Activated T-cell treated with anti-CD3 and anti-CD28 coated beads for 24 hours (primary cell): ENCODE measurements at places on chromosomes 2 and 18.

DNA sequence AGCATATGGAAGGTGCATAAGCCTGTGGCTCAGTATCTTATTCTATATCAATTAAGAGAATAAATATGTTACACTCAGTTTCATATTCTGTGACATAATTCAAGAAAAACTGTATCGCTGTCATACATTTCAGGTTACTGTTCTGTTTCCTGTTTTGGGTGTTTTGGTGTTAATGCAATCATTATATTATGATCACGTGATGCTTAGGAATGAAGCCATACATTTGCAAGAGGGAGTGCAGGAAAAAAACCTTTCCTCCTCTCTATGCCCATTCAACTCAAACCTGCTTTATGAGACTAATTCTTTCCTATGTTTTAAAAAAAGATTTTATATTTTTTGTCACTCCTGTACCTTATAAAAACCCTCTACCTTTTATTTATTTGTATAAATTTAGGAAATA is 120.8 kb upstream of the DDX18 start:
- DNase-seq, result no peak

GRCh38 chr2:143246815-143247744 is 117.9 kb downstream of the ARHGAP15 start:
- no peak for DNase-seq

- DNase-seq, result no peak
These were observed 101.5 kb downstream of the MAP2 start for GRCh38 chr2:209525331-209525730.

DNA sequence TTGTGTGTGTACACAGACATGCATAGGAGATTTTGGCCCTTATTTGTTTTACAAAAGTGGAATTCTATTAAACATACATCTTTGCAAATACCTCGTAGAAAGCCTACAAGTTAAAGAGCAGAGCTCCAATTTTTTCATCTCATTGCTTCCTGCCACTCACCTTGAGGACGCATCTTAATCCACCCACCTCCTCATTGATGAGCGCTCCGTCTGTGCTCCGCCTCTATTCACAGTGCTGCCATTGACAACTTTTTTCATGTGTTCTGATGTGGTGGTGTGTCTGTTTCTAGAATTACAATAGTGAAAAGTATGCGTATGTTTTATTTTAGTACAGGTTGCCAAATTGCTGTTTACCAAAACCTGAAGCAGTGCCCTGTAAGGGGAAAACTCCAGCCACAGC is 36.3 kb downstream of the NEURL3 start:
- DNase-seq, result no peak

- no peak for DNase-seq
These were observed 513.4 kb downstream of the TNS1 start for GRCh38 chr2:217489145-217489960.

GRCh38 chr2:208501206-208501605 is 94.6 kb downstream of the PTH2R start:
- no peak for DNase-seq

DNA sequence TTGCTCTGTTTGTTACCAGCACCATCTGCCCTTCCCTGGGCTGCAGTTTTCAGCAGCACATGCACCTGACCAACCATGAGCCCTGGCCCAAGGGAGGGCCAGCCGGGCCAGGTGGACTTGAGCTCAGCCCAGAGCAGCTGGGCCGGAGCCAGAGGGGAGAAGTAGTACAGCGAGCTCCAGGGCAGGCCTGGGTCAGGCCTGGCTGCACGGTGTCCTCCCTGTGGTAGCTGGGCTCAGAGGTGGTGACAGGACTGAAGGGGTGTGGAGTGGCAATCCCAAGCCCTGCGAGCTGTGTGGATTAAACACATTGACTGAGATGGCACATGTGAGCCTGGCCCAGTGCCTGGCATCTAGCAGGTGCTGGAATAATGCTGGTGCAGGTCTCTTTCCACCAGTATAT is 222.2 kb downstream of the GLI2 start:
- DNase-seq, result no peak

DNA sequence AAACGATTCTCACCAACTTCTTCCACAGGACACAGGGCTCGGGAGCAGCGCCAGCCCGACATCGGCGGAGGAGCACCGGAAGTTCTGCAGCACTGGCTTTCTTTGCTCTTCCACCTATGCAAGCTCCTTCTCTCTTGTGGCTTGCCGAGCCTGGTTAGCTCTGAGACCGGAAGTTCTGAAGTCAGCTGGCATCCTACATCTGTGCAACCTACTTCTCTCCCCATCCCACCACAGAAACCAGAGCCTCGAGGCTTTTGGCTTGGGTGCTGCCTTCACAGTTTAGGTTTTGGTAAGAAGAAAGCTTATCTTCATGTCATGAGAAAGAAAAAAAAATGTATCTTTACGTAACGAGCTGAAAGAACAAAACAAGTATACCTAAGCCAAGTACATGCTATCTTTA is 111.7 kb downstream of the ANKRD44 start:
- peak; percentile 81 for DNase-seq

DNA sequence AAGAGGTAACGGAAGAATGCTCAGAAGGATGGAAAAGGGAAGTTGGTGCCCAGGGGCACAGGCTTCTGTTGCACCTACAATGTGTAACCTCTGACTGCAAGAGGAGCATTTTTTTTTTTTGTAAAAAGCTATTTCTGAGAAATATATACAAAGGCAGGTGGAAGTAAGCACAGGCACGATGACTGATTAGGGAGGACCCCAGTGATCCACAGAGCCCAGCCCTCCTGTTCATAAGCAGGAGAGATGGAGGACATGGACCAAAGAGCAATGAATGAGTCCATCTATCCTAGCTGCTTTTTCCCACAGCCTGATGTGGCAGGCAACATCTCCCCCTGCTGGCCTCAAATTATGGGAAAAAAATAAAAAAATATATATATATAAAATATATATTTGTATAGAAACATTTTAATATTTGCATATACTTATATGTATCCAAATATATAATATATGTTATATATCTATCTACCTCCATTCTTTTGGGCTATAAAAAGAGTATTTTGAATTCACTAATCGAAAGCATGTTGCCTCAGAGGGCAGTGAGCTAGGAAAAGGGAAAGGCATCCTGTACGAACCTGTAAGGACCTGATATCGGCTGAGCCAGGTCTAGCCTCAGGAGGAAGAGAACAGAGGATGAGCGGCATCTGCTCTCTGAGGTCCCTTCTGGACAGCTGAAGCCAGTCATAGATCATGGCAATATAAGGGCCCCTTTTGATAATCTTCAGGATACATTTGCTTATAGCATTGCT is 166.0 kb upstream of the STK17B start:
- DNase-seq, result peak; percentile 3

- no peak for DNase-seq
These were observed 56.8 kb downstream of the DSC3 start for GRCh38 chr18:30985753-30986152.

DNA sequence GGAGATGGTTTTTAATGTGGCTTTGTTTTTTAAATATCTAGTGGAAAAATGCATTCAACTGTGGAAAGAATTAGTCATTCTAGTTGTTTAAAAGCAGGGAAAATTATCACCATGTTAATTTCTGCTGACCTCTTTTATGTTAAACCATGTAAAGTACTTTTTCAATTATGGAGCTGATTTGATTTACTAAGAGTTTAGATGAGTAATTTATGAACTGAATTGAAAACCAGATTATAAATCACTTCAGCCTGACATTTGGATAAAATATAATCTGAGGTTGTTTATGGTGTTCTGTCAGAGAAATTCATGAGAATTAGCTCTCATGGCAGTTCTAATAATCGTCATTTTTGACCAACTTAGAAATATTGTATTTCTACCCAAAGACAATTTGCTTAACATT is 11.6 kb downstream of the ITGA4 start:
- no peak for DNase-seq

GRCh38 chr2:126643431-126643830 is 12.5 kb upstream of the GYPC start:
- DNase-seq, result no peak

GRCh38 chr2:26542194-26542455 is 64.2 kb upstream of the OTOF start:
- DNase-seq, result no peak
